Kidney (tissue), 22 donors: ENCODE measurements at places on chromosomes 7 and 10. TPM values are rescaled to one million over a fixed set of nuclear protein-coding genes. Genes with fewer than 3 reads are reported as not detected.

DNA sequence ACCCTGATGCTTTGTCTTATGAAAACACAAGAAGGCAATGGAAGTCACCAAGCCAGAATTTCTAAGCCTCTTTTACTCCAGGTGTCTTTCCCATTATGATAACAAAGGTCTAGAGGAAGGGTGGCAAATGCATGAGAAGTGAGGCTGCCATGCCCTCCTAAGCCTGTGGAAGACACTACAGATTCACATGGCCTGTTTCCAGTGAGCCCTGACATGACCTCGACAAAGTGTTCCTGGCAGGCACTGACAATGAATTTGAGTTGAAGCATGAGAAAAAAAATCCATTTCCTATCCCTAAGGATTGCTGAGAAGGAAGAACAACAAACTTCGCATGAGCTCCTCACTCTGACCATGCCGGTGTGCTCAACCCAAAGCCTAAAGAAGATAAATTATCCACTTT is 268.0 kb downstream of the HTR7 start:
- peak; percentile 25 for DNase-seq

- no peak for DNase-seq
Observed at GRCh38 chr10:122864901-122865300, 14.5 kb downstream of the FAM24B start.

GRCh38 chr7:93851536-93851935 is 39.0 kb downstream of the TFPI2 start:
- DNase-seq: no peak

DNA sequence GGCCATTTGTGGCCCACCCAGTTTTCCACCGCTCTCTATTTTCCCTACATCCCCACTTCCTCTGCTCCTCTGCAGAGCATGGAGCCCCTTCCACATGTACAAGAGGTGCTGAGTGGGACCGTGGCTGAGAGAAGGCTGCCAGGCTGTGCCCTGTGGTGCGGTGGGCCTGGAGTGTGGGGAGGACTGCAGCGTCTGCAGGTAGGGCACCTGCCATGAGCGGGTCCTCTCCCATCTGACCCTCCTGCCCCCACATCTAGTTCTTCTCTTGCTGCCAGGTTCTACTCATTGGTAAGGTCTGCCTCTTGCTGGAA is 145.6 kb upstream of the FAM20C start:
- peak; percentile 14 for DNase-seq

- DNase-seq: peak; percentile 89
Observed at GRCh38 chr7:151248346-151249033, at the start of gene SMARCD3. TSS of gene SMARCD3 (minus strand) at chr7:151248694. CDS start at chr7:151248562, 132 bp downstream.

- no peak for DNase-seq
Observed at GRCh38 chr7:151455690-151456089, 15.7 kb upstream of the CRYGN start.

GRCh38 chr7:144908324-144908723 is 72.5 kb upstream of the TPK1 start:
- no peak for DNase-seq

- no peak for DNase-seq
Observed at GRCh38 chr7:97027427-97028234, 3.0 kb upstream of the DLX5 start.

- peak; percentile 48 for DNase-seq
Observed at GRCh38 chr7:136405931-136406777, 429.0 kb upstream of the MTPN start.

GRCh38 chr10:69226919-69227450 is 6.9 kb downstream of the HKDC1 start:
- DNase-seq: no peak

DNA sequence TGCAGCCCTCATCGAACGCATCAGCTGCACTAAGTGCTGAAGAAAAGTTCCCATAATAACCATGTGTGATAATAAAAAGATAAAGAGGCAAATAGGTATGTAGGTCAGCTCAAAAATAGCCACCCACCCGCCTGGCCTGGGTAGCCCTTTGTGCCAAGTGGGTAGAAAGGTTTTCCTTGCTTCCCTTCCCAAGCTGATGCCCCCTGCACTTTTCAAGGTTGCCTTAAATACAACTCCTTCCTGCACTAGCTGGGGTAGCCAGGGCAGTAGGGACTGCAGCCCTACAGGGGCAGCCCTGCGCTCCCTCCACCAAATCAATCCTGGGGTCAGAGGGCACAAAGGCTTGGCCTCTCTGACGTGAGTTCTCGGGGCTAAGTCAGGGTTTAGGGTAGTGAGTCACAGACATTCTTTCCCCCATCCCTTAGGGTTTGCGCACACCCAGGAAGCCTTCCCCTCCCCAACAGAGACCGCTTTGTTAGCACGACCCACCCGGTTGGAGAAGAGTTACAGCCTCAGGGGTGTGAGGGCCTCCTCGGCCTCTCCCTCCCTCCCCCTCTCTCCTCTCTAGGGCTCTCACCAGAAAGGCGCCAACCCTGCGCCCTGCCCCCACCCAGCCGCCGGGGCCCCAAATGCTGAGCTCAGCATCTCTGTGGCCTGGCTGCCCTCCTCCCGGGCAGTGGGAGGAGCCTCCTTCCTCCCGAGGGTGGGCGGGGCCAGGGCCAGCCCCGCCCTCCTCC is 13.3 kb upstream of the DDIT4 start:
- peak; percentile 98 for DNase-seq

DNA sequence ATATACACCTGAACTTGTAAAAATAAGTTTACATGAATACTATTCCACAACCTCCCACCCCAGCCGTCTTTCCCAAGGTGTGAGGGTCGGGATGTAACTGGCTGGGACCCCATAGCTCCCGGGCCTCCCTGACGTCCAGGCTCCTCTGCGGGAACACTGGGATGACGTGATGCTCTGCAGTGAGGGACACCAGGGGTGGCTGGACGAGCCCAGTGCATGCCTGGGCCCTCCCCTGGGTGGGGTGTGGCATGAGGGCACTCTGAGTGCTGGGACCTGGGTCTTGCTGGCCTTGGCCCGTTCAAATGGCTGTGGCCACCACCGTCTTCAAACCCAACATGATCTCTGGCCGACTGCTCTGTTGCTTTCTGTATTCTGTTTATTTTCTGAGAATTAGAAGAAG is 182.4 kb downstream of the DNAJB6 start:
- DNase-seq: no peak

DNA sequence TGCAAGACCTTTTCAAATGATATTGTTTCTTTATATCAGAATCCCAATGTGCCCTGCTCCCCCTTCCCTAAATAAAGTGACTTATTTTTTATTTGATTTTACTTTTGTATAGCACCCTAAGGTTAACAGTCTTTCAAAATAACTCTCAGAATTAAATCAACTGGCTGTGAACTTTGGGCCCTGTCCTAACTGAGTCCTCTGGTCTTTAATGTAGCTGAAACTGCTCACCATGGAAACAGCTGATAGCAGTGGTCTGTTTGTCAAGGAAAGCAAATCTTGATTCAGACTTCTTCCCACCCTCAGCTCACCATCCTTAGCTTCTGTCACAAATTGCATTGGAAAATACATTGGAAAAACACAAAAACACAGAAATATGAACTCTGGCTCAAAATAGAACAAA is 105.2 kb upstream of the PRPS1L1 start:
- DNase-seq: peak; percentile 28

DNA sequence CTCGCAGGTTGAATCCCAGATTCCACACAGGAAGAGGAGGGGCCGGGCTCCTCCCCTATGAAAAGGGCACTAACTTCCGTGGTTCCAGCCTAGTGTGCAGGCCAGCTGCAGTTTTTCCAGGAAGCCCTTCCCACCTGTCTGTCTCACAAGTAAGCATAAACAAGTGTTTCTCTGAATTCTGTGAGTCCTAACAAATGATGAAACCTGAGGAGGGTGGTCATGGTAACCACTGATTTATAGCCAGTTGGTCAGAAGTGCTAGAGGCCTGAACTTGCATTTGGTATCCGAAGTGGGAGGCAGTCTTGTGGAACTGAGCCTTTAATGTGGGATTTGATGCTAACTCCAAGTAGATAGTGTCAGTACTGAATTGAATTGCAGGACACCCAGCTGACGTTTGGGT is 54.7 kb upstream of the STEAP4 start:
- no peak for DNase-seq

DNA sequence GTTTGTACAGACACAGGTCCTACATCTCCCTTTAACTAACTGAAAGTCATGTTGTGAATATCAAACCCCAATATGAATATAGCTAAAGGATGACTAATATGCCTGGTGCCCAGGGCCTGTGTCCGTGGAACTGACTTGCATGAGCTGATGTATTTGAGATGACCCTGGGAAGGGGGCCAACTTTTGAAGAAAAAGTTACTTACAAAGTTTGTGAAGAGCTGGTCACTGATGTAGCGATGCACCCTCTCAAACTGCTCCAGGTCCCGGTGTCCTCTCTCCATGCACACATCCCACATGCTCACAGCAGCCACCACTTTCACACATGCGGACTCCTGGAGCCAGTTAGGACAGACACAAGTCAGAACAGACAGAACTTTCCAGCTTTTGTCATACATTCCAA is 106.2 kb downstream of the ABCC2 start:
- DNase-seq: no peak

- DNase-seq: no peak
Observed at GRCh38 chr7:110521357-110521911, 569.5 kb upstream of the LRRN3 start.

DNA sequence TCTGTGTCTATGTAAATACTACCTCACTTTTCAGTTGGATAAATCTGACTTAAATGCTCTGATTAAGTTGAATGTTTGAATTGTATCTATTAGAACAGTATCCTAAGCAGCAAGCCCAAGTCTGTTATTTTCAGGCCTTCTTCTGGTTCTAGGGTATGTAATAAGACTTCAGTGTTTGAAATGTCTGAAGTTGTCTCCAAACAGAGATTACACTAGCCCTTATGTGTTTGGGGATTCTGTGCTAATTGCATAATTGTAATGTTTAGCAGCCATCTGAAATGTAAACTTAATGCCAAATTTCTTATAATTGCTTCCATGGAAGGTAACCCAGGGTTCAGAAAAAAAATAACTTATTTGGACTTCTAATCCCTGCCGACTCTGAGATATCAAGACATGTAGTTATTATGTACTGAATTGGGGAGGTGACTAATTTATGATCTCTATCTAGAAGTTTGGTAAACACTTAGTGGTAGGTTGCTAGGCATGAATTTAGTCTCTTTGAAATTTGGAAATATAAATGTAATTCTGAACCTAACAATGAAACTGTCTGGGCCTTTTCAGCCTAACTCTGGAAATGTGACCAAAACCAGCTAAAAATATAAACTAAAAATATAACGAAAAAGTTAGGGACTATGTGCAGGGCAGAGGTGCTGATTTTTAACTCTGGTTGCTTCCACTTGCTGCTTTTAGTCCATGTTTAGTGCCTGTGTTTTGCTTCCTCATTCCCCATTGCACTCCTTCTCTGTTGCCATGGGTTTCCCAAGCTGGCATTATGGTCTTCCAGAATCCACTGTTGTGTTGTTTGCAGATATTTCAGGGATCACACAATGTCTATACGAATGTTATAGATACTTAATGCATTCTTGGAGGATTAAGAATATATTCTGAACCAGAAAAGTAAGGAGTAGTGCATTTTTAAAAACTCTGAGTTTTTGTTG is 54.8 kb downstream of the MCU start:
- DNase-seq: no peak

GRCh38 chr7:16106300-16106699 is 315.0 kb downstream of the CRPPA start:
- no peak for DNase-seq

The KLLN gene
- total RNA-seq: 1.7 TPM

The MICU1 gene
- 46.3 TPM for total RNA-seq

The TRDMT1 gene
- total RNA-seq: 11.0 TPM

The SLK gene
- 45.5 TPM for total RNA-seq

The ZNF365 gene
- 1.0 TPM for total RNA-seq

The AKR1C4 gene
- not detected for total RNA-seq

The AKR1D1 gene
- not detected for total RNA-seq

The CABCOCO1 gene
- total RNA-seq: 2.3 TPM

The COL17A1 gene
- total RNA-seq: 10.8 TPM

The LRRC18 gene
- total RNA-seq: not detected

The NKX1-2 gene
- not detected for total RNA-seq

The LBX1 gene
- not detected for total RNA-seq
